ENCODE measurements at places on chromosomes 4 and X.

DNA sequence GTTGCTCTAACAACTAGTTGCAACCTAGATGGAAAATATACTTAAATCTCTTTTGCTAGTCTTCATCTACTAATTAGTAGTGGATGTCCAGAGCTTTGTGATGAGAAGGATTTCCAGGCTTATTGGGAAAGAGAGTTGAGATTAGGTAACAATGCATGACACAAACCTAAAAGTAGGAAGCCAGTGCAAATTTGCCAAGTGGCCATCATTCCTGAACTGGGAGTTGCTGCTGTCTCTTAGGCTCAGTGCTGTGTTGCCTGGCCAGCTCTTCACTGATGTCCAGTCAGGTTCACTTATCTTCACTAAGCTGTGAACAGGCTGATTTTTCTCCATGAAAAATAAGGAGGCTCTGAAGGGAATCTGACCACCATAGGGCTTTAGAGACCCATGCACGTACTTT lies 105.6 kb upstream of the AMOT start:
- no peak for DNase-seq

DNA sequence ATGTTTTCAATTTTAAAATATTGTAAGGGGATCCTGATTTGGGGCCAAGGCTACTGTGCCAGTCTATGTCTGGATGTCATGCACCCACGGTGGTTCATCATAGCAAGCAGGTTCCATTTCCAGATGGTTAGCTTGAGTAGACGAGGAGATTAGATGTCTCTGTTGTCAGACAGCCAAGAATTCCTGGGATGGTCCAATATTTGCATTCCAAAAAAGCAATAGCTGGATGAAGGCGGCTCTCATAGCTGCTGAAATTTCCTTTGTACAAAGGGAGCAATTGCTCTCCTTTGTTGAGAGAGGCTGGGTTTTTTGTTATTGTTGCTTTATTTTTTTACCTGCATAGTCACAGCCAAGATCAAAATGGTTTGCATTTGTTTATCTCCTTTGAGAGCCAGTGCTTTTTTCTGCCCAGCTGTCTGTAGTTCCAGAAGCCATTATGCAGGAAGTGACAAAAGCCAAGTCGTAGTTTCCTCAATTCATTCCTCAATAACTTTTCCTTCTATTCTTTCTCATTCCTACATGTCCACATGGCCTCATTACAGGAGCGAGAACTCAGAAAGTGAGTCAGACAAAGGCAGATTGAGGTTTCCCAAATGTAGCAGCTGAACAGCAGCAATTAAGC lies 107.9 kb downstream of the MMRN1 start:
- DNase-seq, result no peak

DNA sequence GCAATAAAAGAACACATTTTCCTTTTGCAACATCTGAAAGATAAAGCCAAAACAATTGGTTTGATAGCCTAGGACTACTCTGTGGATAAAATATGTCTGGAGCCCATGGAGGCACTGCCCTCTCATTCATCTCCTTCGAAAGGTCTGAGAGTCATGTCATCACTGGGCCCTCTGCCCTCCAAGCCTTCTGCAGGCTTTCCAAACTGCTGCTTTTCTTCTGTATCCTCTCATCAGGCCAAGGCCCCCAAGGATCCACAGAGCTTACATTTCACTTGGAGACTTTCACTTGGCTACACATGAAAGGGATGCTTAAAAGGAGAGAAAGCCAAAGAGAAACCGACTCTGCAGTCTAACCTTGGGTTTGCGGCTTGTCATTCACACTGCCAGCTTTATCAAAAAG lies 109.9 kb downstream of the SH3RF1 start:
- DNase-seq, result no peak

- peak; percentile 9 for DNase-seq
Measured at GRCh38 chr4:20356565-20356964, 104.9 kb downstream of the SLIT2 start.

- no peak for DNase-seq
Measured at GRCh38 chr4:13523105-13523477, 21.2 kb downstream of the NKX3-2 start.

DNA sequence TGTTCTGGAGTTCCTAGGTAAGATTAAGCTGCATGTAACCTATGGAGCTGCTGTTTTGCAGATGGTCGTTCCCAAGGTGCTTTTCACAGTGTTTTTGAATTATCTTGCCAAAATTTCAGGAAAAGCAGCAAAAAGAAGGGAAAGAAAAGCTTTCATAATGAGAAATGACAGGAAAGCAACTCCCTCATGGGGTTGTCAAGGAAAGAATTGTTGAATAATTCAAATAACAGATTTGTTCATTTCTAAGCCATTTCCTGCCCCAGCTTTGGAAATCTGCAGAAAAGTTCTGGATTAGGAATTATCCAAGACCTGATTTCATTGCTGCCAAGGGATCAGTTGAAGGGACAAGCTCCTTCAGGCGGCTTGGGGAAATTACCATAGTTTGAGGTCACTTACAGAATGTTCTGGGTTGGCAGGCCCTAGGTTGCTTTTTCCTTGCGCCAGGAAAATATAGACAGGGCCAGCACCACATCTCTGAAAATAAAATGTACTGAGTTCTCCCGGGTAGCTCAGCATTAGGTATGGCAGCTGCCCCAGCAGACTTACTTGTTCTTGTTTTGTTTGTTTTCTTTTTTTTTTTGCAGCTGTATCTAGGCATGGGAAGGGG lies 354.7 kb downstream of the STIM2 start:
- no peak for DNase-seq

DNA sequence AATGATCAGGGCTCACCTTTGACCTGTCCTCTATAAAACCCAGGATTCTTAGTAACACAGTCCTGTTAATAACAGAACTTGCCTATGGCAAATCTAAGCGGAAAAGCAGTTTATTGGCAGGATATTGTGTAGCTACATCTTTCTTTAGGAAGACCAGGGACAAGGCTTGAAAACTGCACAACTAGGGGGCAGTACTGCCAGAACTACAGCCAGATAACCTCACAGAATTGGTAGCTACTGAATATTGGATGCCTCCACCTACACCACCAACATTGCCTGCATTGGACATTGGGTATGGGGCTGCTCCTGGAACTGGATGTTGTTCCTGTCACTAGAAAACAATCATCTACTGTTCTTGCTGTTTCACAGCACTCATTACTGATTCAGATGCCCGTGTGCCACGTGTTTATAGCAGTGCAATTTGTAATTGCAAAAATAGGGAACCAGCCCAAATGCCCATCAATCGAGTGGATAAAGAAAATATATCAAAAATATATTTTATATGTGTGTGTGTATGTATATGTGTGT lies 47.4 kb downstream of the REPS2 start:
- DNase-seq, result no peak

DNA sequence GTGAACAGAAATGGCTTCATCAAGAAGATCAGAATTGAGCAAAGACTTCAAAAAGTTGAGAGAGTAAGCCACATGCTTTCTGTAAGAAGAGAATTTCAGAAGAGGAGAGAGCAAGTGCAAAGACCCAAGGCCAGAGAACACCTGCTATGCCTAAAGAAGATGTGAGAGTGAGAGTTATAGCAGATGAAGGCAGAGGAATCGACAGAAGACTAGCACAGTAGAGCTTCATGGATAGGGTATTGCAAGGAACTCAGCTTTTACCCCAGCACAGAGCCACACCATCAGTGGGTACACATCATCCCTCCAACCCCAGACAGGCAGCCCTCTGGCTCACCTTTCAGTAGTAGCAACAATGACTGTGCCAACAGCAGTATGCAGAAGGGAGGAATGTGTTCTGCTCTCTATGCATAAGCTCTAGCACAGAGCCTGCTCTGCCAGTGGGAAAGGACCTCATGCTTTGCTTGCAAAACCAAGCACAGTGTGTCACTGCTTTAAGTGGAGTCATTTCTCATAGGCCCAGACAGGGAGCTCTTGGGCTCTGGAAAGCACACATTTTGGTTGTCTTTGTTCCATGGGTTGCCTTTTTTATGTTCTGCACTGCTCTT lies 318.6 kb downstream of the NAF1 start:
- no peak for DNase-seq

DNA sequence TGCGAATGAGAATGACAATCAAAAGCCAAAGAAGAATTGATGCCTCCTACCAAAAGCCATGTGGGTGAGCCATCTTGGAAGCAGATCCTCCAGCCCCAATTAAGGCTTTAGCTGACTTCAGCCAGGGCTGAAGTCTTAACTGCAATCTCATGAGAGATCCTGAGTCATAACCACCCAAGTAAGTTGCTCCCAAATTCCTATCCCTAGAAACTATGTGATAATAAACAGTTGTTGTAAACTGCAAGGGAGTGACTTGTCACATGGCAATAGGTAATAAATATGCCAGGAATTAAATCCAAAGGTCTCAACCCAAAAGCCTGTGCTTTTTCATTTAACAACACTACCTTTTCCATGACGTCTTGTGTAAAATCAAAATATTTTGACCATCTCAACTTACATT lies 154.2 kb upstream of the TBL1X start:
- peak; percentile 42 for DNase-seq

GRCh38 chr4:139368998-139369397 lies 66.7 kb upstream of the NDUFC1 start:
- no peak for DNase-seq

DNA sequence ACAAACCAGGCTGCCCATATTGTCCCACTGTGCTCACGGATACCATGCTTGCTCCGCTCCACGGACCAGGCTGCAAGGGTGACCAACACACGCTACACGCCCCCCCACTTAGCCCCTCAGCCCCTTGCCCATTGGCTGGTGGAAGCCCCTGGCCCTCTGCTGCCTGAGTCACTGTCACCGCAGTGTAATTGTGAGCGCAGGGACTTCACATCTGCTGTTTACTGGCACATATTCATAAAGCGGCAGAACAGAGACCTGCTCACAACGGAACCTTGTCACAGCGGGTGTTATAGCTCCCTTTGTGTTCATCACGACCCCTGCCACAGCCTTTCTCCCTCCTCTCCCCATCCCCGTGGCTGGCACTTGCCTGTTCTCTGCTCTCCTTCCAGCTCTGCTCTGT lies 83.7 kb downstream of the PSAPL1 start:
- no peak for DNase-seq

DNA sequence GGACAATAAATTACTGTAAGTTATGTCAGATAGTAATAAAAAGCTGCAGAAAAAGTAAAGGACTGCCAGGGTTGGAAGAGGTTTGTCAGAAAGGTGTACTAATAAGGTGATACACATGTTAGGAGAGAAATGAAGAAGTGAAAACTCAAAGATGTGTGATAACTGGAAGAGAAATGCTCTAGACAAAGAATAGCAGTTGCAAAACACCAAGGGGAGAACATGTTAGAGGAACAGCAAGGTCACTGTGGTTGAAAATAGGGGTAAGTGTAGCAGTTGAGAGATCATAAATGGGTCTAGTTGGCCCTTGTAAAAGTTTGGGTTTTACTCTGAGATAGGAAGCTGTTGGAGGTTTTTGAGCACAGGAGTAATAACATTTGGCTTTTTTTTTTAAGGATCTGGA lies 46.9 kb downstream of the HSPA4L start:
- no peak for DNase-seq

Measured in H4 (cell line).